Inflammatory macrophage treated with lipopolysaccharide for 4 hours (primary cell): ENCODE measurements at places on chromosomes 16 and 17.

DNA sequence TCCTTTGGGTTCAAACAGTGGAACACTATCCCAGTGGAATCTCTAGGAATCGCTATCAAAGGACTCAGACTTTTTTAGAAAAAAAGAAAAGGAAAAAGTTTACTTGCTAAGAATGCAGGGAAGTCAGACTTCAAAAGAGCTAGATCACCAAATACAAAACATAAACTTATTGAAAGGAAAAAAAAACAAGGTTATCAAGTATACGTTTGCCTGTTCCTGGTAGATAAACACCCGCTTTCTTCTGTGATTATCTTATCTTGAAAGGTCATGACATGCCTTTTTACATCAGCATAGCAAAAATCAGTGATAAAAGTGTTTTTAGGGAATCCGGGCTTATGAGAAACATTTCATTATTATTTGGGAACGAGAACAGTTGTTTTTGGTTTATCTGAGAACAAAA lies 129.3 kb upstream of the TMEM97 start:
- DNase-seq, result no peak

DNA sequence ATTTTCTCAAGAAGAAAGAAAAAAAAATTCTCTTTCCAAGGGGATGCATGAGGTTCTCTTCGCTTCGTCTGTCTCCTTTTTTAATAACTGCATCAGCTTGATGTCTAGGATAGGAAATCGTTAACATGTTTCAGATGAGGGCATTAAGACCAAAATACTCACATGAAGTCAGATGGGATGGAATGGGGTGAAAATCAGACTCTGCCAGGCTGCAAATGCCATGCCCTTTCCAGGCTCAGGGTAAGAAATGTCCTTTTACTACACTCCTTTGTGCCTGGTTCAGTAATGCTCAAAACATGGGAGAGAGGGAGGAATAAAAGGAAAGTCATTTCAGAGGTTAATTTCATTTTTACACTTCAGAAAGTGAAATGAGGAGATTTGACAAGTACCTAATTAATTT lies 21.7 kb upstream of the ERCC4 start:
- no peak for DNase-seq

GRCh38 chr17:7207120-7208001 lies 12.3 kb downstream of the DLG4 start:
- no peak for DNase-seq

DNA sequence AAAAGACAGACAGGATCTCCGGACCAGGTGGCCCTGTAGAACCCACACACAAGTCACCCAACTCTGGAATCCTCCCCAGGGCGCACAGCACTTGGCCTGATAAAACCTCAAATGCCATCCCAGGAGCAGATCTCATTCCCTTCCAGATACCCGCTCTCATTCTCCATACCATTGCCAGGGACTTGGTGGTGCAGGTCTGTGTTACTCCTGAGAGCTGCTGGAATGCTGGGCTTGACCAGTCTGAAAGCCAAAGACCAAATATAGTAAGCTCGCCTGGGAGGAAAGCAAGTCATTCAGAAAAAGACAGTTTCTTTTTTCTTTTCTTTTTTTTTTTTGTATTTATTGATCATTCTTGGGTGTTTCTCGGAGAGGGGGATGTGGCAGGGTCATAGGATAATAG lies 10.7 kb downstream of the MKS1 start:
- DNase-seq, result no peak

- no peak for DNase-seq
Observed at GRCh38 chr16:79229361-79229760, 371.2 kb downstream of the MAF start.

GRCh38 chr17:70622368-70623260 lies 453.3 kb downstream of the KCNJ2 start:
- peak; percentile 64 for DNase-seq

- DNase-seq, result peak; percentile 48
Observed at GRCh38 chr17:39667945-39668924, at the start of gene PNMT. PNMT (plus strand) TSS chr17:39668453; CDS start chr17:39668476, 23 bp downstream.

GRCh38 chr17:43530288-43531081 lies 15.7 kb downstream of the ETV4 start:
- no peak for DNase-seq

DNA sequence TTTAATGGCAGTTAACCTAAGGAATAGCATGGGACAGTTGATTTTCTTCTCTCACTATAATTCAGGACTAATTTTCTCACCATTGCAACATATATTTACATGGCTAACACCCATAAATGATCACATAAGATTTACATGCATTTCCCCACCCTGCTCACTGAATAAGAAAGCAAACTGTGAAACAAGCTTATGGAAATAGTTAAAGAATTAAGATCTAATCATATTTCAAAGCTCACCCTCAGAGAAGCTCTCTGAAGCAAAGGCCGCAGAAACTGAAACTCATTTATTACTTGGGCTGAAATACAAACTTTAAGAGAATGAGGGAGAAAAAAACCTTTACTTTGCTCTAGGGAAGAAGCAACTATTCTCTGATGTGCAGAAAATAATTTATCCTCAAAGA lies 218.7 kb upstream of the AXIN2 start:
- no peak for DNase-seq

DNA sequence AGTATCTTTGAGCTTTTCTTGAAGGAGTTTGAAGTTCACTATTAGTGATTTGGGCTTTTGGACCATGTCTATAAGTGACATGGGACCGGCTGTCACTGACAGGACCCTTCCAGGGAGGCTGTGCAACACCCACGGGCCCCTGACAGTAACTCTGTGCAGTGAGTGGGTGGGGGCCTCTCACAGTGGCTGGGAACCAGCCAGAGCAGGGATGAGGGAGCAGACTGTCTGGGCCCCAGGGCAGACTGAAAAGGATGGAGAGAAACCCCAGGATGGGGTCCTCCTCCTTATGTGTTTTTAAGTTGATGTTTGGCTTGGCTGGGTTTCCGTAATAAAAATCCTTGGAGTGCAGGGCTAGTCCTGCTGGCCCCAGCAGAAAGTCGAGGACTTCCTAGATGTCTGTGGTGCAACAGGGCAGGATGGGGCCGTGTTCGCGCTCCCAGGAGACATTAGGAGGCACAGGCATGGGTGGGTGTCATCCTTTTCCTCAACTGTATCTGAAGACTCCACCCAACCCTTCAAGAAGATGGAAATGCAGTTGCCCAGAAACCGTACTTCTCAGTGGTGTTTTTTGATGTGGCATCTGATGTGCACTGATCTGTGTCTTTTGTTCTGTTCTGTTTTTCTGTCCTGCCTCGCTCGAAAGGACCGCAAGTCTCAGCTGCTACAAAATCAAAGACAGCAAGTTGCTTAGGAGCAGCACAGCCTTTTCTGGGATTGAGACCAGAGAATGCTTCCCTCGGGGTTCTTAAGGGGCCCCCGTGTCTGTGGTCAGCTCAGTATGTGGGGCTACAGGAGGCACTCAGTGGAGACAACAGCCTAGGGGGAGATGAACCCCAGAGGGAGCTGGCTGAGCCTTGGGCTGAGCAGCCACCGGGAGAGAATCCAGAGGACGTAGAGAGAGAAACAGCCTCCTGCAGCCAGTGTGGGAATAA lies 24.2 kb downstream of the PLD6 start:
- no peak for DNase-seq
